ENCODE measurements at places on chromosomes 3 and 15.
A peak's percentile ranks its signal among the peaks of the same experiment; 100 is the strongest.

DNA sequence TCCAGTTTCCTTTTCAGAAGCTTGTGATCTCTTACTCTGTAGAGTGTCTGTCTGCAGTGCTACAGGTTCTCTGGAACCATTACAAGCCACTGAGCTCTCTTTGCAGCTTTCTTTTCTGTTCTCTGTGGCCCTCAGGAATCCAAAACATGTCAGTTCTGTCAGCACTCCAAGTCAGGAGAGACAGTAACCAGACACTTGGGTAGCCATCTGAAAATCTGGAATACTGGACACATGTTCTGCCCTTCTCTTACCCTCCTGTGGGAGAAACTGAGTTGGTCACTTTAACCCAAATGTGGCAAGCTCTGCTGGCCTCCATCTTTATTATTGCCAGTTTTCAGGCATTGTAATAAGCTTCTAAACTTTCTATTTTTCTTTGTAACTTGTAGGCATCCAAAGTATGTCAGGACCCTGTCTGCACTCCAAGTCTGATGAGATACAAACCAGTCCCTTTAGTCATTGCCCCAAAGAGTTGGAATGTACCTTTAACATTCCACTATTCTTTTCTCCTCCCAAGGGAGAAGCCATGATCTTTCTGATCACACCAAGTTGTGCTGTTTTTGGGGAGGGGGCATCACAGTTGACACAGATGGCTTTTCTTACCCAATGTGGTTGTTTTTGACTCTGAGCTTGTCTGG, 183.7 kb downstream of the DPH6 start:
- no peak for DNase-seq

DNA sequence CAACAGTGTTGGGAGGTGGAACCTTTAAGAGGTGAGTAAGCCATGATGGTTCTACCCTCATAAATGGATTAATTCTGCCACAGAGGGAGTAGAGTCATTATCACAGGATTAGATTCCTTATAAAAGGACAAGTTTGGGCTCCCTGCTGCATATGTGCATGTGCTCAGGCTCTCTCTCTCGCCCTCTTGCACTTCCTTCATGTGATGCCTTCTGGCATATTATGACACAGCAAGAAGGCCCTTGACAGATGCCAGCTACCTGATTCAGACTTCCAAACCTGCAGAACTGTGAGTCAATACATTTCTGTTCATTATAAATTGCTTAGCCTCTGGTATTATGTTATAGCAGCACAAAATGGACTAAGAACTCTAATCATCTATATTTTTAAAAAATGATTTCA, 205.3 kb downstream of the CTNNB1 start:
- no peak for DNase-seq

DNA sequence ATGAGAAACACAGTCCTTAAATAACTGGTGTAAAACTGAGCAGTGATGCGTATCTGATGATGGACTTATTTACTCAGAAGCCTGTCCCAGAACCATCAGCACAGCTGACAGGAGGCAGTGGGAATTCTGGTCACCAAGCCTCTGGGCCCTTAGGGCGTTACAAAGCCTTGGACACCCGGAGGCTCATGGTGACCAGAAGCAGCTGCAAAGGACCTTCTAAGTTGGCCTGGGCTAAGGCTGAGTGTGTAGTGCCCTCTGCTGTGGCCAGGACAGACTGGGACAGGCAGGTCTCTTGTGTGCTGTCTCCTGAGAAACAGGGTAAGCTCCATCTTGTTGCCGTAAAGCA, 168.9 kb downstream of the ATP10A start:
- no peak for DNase-seq

GRCh38 chr3:57616233-57616632, 19.1 kb upstream of the ARF4 start:
- no peak for DNase-seq

- DNase-seq, result no peak
These were observed 1.5 kb downstream of the SERF2 start for GRCh38 chr15:43793647-43794046.

GRCh38 chr15:81069356-81069755, 64.7 kb upstream of the CFAP161 start:
- DNase-seq, result no peak

GRCh38 chr3:116524453-116525210, 79.3 kb upstream of the LSAMP start:
- DNase-seq, result no peak

DNA sequence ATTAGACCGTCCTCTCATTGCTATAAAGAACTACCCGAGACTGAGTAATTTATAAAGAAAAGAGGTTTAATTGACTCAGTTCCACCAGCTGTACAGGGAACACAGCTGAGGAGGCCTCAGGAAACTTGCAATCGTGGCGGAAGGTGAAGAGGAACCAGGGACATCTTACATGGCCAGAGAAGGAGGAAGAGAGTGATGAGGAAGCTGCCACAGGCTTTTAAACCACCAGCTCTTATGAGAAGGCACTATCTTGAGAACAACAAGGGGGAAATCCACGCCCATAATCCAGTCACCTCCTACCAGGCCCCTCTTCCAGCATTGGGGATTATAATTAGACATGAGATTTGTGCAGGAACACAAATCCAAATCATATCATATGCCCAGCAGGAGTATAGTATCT, 138.5 kb downstream of the ALCAM start:
- DNase-seq, result no peak

DNA sequence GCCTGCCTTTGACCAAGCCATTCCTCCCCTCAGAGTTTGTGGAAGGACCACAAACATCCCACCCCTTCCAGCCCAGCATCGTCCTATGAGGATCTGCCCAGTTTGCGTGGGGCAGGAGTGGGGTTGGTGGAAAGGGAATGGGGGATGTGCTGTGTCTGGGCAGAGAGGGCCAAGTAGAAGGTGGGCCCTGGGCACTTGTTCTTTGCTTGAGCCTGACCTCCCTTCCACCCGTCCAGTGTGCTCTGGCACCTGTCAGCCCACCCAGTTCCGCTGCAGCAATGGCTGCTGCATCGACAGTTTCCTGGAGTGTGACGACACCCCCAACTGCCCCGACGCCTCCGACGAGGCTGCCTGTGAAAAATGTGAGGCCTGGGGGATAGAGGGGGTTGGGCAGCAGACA, 10.3 kb downstream of the SPINT1 start:
- no peak for DNase-seq

DNA sequence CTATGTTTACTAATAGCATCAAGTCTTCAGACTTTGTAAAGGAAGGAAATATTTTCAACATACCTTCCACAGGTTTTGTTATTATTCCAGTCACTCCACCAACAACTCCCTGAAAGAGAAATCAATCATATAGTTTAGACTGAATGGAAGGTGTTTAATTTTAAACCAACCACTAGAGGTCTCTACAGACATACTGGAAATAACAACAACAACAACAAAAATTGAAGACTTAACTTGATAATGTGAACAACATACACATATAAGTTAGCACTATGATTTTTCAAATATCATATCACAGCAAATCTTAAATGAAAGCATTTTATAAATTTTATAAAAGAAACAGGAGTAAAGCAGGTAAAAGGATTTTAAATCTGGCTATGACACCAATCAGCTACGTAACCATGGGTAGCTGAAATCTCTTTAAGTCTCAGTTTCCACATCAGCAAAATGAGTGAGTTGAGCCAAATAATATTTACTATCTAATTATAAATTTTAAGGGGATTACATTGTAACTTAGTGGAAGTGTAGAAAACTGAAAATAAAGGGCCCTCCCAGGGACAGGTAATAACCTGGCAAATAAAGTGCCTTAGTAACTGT, 188.2 kb downstream of the VPS13C start:
- DNase-seq, result no peak

GRCh38 chr3:77191640-77192039, 151.7 kb downstream of the ROBO2 start:
- no peak for DNase-seq

- no peak for DNase-seq
These were observed 288.3 kb upstream of the NR2F2 start for GRCh38 chr15:96041982-96042733.

DNA sequence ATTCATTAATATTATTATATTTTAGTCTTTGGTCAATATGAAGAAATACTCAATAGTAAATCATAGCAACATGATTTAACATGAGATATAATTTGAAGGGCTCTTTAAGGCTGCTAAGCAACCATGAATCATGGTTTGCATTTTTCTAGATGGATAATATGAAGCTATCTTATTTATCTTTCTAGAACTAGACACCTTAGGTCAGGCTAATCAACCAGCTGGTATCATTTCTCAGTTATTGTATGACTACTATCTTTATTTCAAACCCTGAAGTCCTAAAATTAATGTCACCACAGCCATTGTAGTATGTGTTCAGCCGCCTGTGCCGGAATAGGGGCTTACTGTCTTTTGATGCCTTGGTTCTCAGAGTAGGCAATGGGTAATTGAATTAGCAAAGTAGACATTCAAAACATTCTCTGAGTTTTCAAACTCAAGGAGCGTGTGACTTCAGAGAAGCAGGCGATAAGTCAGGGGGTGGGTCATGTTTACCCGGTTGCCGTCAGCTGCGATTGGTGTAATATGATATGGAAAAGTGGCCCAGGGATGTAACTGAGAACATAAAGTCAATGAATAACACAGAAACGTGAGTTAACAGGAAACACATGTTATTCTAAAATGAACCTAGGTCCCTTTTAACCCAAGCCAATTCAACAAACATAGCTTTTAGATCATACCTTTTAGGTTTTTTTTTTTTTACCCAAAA, 93.4 kb upstream of the CTDSPL start:
- DNase-seq, result no peak

- DNase-seq, result no peak
These were observed 17.7 kb downstream of the MAGEF1 start for GRCh38 chr3:184694133-184694665.

GRCh38 chr3:157624801-157625200, 121.6 kb upstream of the VEPH1 start:
- DNase-seq, result no peak

DNA sequence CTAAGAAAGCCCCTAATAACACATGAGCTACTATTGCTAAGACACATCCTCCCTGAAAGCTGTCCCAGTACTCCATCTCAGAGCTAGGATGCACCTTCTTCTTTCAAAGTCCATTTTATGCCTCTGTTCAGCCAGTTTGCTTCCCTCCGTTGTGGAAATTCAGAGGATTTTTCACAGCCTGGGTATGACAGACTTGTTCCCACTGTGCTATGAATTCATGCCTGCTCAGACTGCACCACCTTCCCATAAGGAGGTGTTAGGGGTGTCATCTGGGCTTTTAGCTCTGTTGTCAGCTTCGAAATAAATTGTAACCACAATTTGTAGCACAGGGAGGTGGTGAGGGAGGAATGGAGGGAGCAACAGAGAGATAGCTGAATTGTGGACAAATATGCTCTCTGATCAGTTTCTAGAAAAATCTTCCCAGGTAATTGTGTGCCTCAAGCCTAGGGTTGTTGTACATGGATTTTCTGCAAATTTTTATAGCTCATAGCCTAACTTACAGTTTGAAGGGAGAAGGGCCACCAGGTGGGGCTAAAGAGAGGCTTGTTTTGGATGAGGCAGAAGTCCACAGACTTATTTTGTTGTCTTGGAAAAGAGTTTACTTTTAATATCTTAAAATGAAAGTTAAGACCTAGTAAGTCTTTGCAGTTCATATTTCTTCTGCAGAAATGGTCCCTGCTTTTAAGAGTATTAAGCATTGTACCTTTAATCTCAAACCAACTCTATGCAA, 462.0 kb downstream of the PDCD6IP start:
- peak; percentile 62 for DNase-seq

DNA sequence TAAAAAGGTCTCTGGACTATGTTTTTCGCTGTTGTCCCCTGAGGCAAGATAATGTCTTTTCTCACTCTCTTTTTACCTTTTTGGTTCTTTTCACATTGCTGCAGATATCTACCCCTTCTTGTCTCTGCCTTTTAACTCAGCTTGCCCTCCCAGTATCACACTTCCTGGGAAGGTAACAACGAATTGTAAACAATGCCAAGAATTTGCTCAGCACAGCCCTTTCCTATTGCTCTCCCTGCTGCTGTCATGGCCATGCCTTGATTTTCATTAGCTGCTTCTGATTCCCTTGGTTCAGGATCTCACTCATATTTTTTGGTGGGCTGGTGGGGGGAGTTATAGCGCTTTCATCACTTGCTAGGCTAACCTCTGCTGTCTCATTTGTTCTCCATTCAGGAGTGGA, 123.1 kb upstream of the DPH6 start:
- no peak for DNase-seq

DNA sequence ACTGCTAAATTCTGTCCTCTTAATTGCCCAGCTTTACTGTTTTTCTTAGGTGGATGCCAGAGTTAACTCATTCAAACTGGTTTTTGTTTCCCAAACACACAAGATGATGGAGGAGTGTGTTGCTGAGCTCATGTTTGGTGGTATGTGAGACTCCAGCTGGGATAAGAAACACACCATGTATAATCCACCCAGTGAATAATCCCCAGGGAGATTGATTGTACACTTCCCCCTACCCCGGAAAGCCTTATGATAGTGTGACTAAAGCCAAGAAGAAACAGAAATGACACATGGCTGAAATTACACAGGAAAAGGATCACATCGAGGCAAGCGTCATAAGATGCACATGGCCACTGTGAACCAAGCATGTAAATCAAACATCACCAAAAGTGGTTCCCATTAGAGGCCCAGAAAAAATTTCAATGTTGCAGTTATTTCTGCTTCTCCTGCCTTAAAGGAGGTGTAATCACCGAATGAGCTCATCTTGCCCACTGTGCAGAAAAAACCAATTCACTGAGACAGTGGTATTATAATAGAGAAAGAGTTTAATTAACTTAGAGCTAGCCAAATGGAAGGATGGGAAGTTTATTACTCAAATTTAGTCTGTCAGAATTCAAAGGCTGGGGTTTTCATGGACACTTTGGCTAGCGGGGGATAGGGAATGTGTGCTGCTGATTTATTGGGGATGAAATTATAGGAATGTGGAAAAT, 56.7 kb upstream of the MAGI1 start:
- no peak for DNase-seq

- no peak for DNase-seq
These were observed 260.2 kb downstream of the PDZRN3 start for GRCh38 chr3:73364517-73364916.

GRCh38 chr3:60742606-60743145, 508.6 kb downstream of the FHIT start:
- DNase-seq, result peak; percentile 63

DNA sequence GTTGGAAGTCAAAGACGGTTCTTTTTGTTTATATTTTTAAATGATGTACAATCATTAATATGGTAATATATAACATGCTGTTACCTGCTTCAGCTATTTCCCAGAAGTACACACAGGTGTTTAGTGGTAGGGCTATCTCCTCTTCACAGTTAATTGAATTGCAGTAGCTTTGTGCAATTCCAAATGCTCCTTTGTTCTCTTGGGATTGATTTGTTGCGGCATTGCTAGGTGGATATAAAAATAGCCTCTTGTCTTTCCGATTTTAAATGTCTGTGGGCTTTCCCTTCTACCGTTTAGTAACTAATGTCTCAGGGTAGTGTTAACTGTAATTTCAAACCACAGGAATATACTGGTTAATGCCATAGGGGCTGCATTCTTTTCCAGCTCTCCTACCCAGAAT, 307.6 kb upstream of the SLITRK3 start:
- DNase-seq, result no peak

GRCh38 chr3:67461667-67462142, 192.7 kb downstream of the SUCLG2 start:
- no peak for DNase-seq

GRCh38 chr3:16309558-16309957, 44.5 kb downstream of the OXNAD1 start:
- DNase-seq, result no peak

Data from right atrium auricular region (tissue), 2 donors.